ENCODE measurements at places on chromosomes 13 and 19. TPM values are rescaled to one million over a fixed set of nuclear protein-coding genes. Genes with fewer than 3 reads are reported as not detected.

NLRP9 gene
- total RNA-seq = not detected

DNA sequence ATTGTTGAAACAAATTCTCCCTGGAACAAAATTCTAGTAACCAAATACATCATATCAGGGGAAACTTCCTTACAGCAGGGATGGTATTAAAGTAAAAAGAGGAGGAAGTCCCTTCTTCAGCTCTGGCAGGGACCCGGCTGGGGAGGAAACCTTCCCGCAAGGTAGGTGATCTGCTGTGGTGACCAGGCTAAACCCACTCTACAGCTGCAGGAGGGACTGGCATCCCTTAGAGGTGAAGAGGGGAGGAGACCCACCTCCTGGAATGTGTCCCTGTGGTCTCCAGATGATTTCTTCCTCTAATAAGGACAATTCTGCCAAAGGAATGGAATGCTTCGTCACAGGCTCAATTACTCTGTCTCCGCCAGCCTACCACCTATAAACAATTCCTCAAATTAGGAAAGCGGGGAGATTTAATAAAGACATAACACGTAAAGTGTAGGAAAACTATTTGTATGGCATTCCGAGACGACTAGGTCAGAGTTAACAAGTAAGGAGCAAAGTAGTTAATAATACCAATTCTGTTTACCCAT, 637 bp upstream of the PDS5B start:
- H3K36me3 ChIP-seq = no peaks in the 10 kb centered on the region
- no peak for DNase-seq
- H3K27me3 ChIP-seq = peaks cover 5% of the 10 kb centered on the region
- peak overlapping the region; percentile 85 for H3K4me3 ChIP-seq
- peak overlapping the region; percentile 89 for H3K27ac ChIP-seq

SYNE4 gene
- 2.0 TPM for total RNA-seq

DNA sequence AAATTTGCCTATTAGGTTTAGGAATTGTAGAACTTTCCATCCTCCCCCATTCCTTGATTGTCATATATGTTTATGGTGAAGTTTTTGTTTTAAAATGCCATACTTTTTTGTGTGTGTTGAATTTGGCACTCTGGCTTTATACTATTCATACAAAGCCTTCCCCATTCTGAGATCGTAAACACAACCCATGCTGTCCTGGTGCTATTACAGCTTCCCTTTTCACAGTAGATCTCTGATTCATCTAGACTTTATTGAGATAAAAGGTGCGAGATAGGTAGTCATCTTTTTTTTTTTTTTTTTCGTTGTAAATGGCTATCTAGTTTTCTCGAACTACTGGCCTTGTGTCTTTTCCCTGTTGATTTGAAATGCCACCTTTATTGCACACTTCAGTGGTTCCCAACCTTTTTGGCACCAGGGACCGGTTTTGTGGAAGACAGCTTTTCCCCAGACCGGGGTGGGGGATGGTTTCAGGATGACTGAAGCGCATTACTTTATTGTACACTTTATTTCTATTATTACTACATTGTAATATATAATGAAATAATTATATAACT, 94.6 kb downstream of the LRCH1 start:
- no peaks in the 10 kb centered on the region for H3K36me3 ChIP-seq
- peak overlapping the region; percentile 56 for H3K27ac ChIP-seq
- no peaks in the 10 kb centered on the region for H3K27me3 ChIP-seq
- H3K4me3 ChIP-seq = no peak overlapping the region
- no peak for DNase-seq

HSD17B14 gene
- not detected for total RNA-seq

GRCh38 chr13:30052120-30052519, 201.7 kb upstream of the UBL3 start:
- H3K27me3 ChIP-seq = peaks cover 7% of the 10 kb centered on the region
- peak overlapping the region; percentile 29 for H3K27ac ChIP-seq
- peaks cover 17% of the 10 kb centered on the region for H3K4me1 ChIP-seq
- peaks cover 6% of the 10 kb centered on the region for H3K36me3 ChIP-seq
- no peak for DNase-seq

- H3K27me3 ChIP-seq = no peaks in the 10 kb centered on the region
- no peak overlapping the region for H3K4me3 ChIP-seq
- DNase-seq = no peak
- no peaks in the 10 kb centered on the region for H3K4me1 ChIP-seq
Observed at GRCh38 chr13:105591277-105591676, 944.2 kb downstream of the EFNB2 start.

ZNF414 gene
- 45.1 TPM for total RNA-seq

- no peak for DNase-seq
- no peak overlapping the region for H3K27ac ChIP-seq
- no peaks in the 10 kb centered on the region for H3K27me3 ChIP-seq
- no peaks in the 10 kb centered on the region for H3K36me3 ChIP-seq
- H3K4me3 ChIP-seq = no peak overlapping the region
Observed at GRCh38 chr13:58302349-58302748, 670.8 kb downstream of the PCDH17 start.

DNA sequence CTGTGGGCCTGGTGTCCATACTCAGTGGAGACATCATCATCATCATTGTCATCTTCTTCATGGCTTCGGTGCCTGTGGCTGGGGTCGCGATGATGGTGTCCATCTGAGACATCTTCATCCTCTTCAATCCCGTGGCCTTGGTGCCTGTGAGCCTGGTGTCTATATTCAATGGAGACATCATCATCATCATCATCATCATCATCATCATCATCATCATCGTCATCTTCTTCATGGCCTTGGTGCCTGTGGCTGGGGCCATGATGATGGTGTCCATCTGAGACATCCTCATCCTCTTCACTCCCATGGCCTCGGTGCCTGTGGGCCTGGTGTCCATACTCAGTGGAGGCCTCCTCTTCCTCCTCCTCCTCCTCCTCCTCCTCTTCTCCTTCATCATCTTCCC, 917 bp downstream of the HRC start:
- H3K4me3 ChIP-seq = no peak overlapping the region
- peaks cover 31% of the 10 kb centered on the region for H3K4me1 ChIP-seq
- no peak for DNase-seq
- no peak overlapping the region for H3K27ac ChIP-seq
- H3K27me3 ChIP-seq = peaks cover 54% of the 10 kb centered on the region
- H3K36me3 ChIP-seq = peaks cover 15% of the 10 kb centered on the region

DNA sequence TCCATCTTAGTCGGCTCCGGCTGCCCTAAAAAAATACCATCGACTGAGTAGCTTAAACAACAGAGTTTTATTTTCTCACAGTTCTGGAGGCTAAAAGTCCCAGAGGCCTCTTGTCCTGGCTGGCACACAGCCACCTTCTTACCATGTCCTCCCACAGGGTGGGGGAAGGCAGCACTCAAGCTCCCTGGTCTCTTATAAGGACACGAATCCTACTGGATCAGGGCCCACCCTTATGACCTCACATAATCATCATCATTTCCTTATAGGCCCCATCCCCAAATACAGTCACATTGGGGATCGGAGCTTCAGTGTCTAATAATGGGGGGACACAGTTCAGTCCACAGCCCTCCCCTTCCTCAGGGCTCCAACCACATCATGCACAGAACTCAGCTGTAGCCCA, 2.6 kb upstream of the TUBA3C start:
- no peaks in the 10 kb centered on the region for H3K4me1 ChIP-seq
- H3K27me3 ChIP-seq = peaks cover 5% of the 10 kb centered on the region
- peaks cover 2% of the 10 kb centered on the region for H3K36me3 ChIP-seq
- H3K4me3 ChIP-seq = no peak overlapping the region
- DNase-seq = no peak

DNA sequence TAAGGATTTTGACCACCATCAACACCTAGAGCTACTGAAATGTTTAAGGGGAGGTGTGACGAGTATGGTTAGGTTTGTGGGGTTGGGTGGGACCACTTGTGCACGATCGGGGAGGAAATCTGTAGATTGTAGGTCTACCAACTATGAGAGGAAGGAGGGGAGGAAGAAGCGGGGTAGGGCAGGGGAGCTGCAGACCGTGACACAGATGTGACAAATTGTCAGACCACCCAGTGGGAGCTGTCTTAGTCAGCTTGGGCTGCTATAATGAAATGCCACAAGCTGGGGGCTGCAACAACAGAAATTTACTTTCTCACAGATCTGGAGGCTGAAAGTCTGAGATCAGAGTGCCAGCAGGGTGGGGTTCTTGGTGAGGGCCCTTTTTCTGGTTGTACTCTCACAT, 62.2 kb upstream of the ARGLU1 start:
- H3K36me3 ChIP-seq = peaks cover 4% of the 10 kb centered on the region
- no peak overlapping the region for H3K4me3 ChIP-seq
- H3K27me3 ChIP-seq = peaks cover 84% of the 10 kb centered on the region
- H3K27ac ChIP-seq = no peak overlapping the region
- no peak for DNase-seq

- no peaks in the 10 kb centered on the region for H3K27me3 ChIP-seq
- H3K36me3 ChIP-seq = no peaks in the 10 kb centered on the region
- H3K27ac ChIP-seq = no peak overlapping the region
- H3K4me1 ChIP-seq = no peaks in the 10 kb centered on the region
- H3K4me3 ChIP-seq = no peak overlapping the region
Observed at GRCh38 chr13:47092202-47092601, 195.3 kb upstream of the HTR2A start.

DNA sequence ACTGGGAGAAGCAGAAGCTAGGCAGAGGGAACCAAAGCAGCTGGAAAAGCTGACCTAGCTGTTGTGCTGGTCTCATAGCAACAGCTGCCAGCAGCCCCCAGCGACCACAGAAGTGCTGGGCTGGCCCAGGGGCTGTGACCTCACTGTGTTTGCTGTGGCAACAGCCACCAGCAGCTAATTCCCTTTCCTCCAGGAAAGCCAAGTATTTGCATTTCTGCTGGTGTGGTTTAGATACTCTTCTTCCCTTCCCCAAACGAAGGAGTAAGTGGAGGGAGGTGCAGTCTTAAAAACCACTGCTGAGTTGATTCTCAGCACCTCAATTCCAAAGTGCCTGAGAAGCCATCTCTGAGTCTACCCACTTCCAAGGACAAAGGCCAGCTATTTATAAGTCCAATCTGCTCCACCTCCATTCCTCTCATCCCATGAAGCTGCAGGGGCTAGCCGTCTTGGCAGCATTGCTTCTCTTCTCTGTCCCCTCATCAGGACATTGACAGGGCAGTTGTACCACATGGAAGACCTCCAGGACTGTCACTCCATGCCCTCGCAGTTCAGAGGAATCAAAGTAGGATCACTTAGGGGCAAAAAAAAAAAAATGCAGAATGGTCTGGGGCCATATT, 11.5 kb upstream of the CCDC97 start:
- no peak for DNase-seq
- H3K27me3 ChIP-seq = no peaks in the 10 kb centered on the region
- H3K36me3 ChIP-seq = peaks cover 13% of the 10 kb centered on the region
- H3K4me1 ChIP-seq = peaks cover 73% of the 10 kb centered on the region
- peak overlapping the region; percentile 77 for H3K4me3 ChIP-seq

DNA sequence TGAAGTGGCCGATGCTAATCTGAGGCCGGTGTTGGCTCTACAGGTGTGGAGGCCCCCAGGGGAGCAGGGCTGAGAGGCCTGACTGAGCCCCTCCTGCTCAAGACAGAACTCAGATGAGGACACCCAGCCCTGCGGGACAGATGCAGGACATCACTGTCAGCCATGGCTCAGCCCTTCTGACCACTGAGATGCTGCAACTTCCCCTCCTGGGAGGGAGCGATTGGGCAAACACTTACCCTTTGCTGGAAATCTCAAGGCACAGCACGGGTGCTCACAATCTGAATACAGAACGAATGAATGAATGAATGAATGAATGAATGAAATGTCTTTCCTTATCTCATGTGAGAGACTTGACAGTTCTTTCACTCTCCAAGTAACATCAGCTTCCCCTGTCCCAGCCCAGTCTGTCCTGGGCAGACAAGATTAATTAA, 3.5 kb upstream of the SIGLEC7 start:
- H3K27me3 ChIP-seq = peaks cover 48% of the 10 kb centered on the region
- peaks cover 8% of the 10 kb centered on the region for H3K36me3 ChIP-seq
- DNase-seq = no peak
- peaks cover 13% of the 10 kb centered on the region for H3K4me1 ChIP-seq
- H3K27ac ChIP-seq = no peak overlapping the region
- H3K4me3 ChIP-seq = no peak overlapping the region

KLK3 gene
- not detected for total RNA-seq

MCEMP1 gene
- 0.68 TPM for total RNA-seq

- no peak overlapping the region for H3K4me3 ChIP-seq
- DNase-seq = no peak
- peaks cover 32% of the 10 kb centered on the region for H3K27me3 ChIP-seq
Observed at GRCh38 chr13:110185696-110186095, 121.3 kb downstream of the COL4A1 start.

- no peak for DNase-seq
- no peak overlapping the region for H3K4me3 ChIP-seq
- H3K36me3 ChIP-seq = peaks cover 10% of the 10 kb centered on the region
- H3K27ac ChIP-seq = no peak overlapping the region
- no peaks in the 10 kb centered on the region for H3K27me3 ChIP-seq
- H3K4me1 ChIP-seq = peaks cover 34% of the 10 kb centered on the region
Observed at GRCh38 chr13:74115133-74115532, 19.1 kb downstream of the KLF12 start.

DNA sequence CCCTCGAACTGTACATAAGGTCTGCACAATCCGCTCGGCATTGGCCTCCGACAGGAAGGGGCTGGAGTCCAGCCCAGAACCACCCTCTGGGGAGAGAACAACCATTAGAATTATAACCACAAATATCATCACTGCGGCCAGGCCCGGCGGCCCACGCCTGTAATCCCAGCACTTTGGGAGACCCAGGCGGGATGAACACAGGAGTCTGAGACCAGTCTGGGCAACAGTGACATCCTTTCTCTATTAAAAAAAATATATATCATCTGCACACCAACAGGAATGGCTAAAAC, 11.4 kb downstream of the COQ8B start:
- H3K27me3 ChIP-seq = no peaks in the 10 kb centered on the region
- H3K4me1 ChIP-seq = peaks cover 5% of the 10 kb centered on the region
- peak overlapping the region; percentile 63 for H3K27ac ChIP-seq
- peaks cover 15% of the 10 kb centered on the region for H3K36me3 ChIP-seq

DNA sequence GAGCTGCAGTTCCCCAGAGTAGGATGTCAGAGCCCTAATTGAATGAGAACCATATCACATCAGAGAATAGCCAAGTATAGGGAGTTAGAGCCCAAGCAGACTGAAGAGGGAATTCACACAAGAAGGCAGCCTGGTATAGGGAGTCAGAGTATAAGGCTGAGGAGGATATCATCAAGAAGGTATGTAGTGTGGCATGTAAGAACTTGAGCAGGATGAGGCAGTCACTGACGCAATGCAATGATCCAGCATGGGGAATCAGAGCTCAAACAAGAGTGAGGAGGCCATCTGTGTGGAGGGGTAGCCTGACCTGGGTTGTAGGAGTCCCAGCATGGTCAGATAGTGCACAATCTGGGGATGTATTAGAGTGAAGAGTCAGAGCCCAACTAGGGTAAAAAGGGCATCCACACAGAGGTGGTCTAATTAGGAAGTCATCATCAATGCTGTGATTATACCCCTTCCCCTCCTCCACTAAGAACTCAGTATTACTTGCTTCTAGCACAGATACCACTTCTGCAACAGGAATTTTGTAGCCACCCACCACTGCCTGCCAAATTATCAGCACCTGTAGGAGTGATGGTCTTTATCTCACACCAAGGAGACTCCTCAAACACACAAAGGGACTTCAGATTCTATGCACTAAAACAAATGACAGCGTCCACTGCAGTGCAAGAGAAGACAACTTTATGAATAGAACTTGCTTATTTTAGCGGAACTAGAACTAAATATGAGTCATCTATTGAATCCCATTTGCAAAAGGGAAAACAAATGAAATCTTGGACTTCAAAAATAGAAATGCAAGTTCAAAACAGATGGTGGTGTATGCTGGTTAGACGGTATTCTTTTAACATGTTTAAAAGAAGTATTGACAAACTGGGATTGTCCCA, 107.2 kb downstream of the FNDC3A start:
- peaks cover 22% of the 10 kb centered on the region for H3K4me1 ChIP-seq
- H3K36me3 ChIP-seq = peaks cover 8% of the 10 kb centered on the region
- no peak overlapping the region for H3K27ac ChIP-seq
- H3K4me3 ChIP-seq = no peak overlapping the region

GRCh38 chr19:21838646-21839045, 2.7 kb upstream of the ZNF43 start:
- H3K27me3 ChIP-seq = no peaks in the 10 kb centered on the region
- no peak overlapping the region for H3K27ac ChIP-seq
- no peak overlapping the region for H3K4me3 ChIP-seq
- no peak for DNase-seq
- peaks cover 8% of the 10 kb centered on the region for H3K4me1 ChIP-seq
